ENCODE measurements at places on chromosomes 13 and 19. TPM values are rescaled to one million over a fixed set of nuclear protein-coding genes. Genes with fewer than 3 reads are reported as not detected.

DNA sequence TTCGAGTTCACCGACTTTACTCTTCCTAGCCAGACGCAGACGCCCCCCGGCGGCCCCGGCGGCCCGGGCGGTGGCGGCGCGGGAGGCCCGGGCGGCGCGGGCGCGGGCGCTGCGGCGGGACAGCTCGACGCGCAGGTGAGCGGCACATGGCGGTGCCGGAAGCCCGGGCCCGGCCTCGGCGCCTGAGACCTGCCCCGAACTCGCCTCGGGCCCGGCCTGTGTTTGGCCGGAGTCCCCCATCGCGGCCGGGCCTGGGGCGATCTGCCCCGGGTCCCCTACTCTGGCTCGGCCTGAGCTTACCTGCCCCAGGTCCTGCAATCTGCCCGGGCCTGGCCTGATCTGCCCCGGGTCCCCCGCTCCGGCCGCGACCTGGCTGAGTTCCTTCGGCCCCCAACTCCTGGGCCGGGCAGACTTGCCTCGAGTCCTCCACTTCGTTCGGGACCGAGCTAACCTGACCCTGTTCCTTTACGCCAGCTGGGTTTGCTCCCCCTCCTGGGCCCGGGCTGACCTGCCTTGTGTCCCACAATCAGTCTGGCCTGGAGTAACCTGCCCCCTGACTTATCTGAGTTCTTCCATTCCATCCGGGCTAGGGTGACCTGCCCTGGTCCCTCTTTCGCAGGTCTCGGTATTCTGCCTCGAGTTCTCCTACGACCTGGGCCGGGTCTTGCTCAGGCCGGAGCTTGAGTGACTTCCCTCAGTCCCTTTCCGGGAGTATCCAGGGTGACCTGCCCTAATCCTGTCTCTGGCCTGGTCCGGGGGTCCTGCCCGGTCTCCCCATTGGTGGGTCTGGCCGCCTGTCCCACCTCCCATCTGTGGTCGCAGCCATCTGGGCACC is 764 bp downstream of the UPF1 start:
- DNase-seq, result no peak

Gene LSM14A
- 199 TPM for polyA plus RNA-seq

DNA sequence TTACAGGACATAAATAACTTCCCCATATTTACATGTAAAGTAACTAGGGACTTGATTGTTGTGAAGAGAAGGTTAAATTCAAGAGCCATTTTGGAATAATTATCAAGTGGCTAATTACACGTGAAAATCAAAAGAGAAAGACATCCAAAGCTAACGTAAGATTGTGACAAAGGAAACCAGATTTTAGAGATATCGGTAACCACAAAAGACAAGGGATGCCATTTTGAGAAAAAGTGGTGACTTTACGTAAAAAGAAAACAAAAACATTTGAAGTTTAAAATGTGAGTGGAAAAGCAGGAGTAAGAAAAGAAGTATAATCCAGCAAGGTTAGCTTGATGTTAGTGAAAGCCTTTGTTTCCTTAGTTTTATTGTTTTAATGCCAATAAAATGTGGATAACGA is 10.9 kb upstream of the VWA8 start:
- no peak for DNase-seq

- DNase-seq, result no peak
These were observed 776.3 kb downstream of the EFNB2 start for GRCh38 chr13:105758918-105759860.

Gene DIS3
- polyA plus RNA-seq, result 35.4 TPM

Gene GGN
- 0.79 TPM for polyA plus RNA-seq

DNA sequence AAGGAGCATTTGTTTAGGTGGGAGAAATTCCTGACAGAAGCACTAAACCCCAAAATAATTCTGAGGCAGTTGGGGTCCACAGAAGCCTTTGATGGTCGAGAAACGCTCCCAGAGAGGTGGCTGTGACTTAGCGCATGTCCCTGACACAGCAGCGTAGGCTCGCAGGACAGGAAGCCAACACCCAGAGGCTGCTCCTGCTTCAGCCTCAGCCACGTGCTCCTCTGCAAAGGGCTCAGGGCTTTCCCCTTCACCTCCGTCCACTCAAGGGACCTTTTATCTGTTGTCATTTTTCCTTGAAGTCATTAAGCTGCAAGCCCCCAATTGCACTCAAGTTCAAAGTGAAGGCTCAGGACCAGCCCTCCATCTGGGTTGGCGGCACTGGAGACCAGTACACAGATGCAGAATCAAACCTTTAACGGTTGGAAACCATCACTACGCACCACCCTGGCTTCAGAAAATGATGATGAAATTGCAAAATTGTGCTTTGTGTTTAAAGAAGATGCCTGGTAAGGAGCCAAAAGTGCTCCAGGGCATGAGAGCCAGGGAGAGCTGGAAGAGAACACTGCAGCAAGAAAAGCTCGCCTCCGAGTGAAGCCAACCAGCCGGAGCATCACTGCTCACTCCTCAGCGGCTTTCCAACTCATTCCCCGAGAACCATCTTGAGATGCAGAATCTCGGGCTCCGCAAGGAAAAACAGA is 219.6 kb downstream of the RAP2A start:
- DNase-seq, result no peak

- DNase-seq, result no peak
These were observed 112.5 kb downstream of the SACS start for GRCh38 chr13:23320926-23321534.

DNA sequence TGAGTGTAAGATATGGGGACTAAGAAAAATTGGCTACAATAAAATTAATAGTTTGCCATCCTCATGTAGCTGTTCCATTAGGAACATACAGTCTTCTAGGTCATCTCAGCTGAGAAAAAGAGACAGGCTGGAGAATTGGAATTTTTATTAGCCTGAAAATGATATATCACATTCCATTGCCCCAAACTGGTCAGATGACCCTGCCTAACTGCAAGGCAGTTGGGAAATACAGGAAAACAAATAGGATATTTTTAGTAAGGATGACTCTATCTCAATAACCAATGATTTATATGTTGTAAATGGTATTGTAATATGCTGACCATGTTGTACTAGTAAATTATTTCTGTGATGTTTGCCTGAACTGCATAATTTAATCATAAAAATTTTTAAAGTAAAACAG is 673.8 kb downstream of the PCDH9 start:
- no peak for DNase-seq

Gene CBLC
- 7.8 TPM for polyA plus RNA-seq

Gene CYP2F1
- polyA plus RNA-seq, result not detected

GRCh38 chr13:42574435-42575311 is 721 bp downstream of the TNFSF11 start:
- no peak for DNase-seq

DNA sequence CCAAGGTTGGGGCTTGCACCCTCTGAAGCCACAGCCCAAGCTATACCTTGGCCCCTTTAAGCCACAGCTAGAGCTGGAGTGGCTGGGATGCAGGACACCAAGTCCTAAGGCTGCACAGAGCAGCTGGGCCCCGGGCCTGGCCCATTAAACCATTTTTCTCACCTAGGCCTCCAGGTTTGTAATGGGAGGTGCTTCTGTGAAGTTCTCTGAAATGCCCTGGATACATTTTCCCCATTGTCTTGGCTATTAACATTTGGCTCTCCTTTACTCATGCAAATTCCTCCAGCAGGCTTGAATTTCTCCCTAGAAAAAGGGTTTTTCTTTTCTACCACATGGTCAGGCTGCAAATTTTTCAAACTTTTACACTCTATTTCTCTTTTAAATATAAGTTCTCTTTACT is 93.8 kb upstream of the FGF14 start:
- no peak for DNase-seq

- DNase-seq, result no peak
These were observed 471 bp upstream of the INSR start for GRCh38 chr19:7294558-7295212.

GRCh38 chr19:45423589-45424190 is at the start of gene ERCC1:
TSS of gene ERCC1 (minus strand) at chr19:45423917. CDS start at chr19:45423374, 543 bp downstream.
- DNase-seq, result peak; percentile 92

Gene PEG3
- 95.4 TPM for polyA plus RNA-seq

Gene URAD
- not detected for polyA plus RNA-seq

Gene LRRC25
- 0.96 TPM for polyA plus RNA-seq

DNA sequence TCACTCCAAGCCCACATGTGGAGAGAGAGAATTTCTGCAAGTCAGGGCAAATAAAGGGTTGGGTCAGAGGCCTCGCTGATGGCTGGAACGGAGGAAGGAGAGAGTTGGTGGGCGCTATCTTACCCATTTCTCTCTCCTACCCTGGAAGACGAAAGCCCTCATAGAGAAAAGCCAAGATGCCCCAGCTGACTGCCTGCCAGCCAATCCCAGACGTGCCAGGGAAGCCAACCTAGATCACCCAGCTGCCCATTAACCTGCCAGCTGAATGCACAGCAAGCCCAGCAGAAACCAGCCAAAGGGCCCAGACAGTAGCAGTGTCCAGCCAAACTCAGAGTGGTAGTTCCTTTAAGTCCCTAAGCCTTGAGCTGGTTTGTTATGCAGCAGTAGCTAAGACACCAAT is 167.0 kb upstream of the ZNF507 start:
- DNase-seq, result no peak

Gene PSMD8
- polyA plus RNA-seq, result 163 TPM

DNA sequence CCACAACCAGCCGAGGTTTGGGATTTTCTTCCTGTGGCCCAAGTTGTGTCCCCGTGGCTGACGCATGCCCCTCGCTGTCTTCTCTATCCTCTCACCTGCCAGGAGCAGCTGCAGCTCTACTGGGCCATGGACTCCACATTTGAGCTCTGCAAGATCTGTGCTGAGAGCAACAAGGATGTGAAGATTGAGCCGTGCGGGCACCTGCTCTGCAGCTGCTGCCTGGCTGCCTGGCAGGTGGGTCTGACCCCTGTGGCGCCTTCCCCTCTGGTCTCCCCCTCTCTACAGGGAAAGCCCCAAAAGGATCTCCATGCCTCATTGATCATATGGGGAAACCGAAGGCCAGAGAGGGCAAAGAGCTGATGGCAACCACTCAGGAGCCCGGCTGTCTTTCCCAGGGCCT is 14.6 kb downstream of the CBLC start:
- DNase-seq, result no peak

- peak; percentile 50 for DNase-seq
These were observed 1.8 kb downstream of the MBNL2 start for GRCh38 chr13:97223711-97224541.

- no peak for DNase-seq
These were observed 319.5 kb downstream of the SHISA2 start for GRCh38 chr13:25732111-25732865.

- no peak for DNase-seq
These were observed 76.0 kb upstream of the TSC22D1 start for GRCh38 chr13:44652168-44652567.

Gene ACER1
- not detected for polyA plus RNA-seq

Gene KLK10
- polyA plus RNA-seq, result 0.48 TPM

Gene TRIM28
- 780 TPM for polyA plus RNA-seq

Gene EDNRB
- polyA plus RNA-seq, result 85.0 TPM

Gene CNFN
- 2.1 TPM for polyA plus RNA-seq

Gene NDUFA13
- 318 TPM for polyA plus RNA-seq

- no peak for DNase-seq
These were observed 12.3 kb upstream of the GNG8 start for GRCh38 chr19:46648060-46648960.

Gene ANO8
- polyA plus RNA-seq, result 8.3 TPM

- DNase-seq, result no peak
These were observed 48.2 kb downstream of the STK24 start for GRCh38 chr13:98528663-98529064.

DNA sequence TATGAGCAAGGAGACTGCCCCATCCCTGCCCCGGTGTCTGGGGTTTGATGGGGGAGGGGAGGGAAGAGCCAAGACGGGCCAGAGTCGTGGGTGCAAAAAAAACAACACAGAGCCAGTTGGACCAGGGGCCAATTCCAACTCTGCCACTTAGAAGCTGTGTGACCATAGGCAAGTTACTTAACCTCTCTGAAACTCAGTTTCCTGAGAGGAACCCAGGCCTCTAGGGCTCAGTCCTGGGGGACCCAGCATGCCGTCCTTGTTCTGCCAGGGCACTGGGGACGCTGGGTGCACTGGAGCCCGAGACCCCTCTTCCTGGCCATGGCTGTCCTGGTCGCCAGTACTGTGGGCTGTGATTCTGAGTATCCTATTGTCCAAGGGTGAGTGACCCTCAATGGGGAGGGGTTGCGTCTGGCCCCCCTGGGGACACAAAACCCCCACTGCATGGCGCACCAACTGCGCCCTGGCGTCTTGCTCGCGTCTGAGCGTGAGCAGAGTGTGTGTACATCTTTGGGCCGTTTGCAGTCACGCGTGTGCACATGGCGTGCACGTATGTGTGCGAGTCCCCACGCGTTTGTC is 24.6 kb downstream of the CLEC4M start:
- DNase-seq, result no peak

Gene POP4
- polyA plus RNA-seq, result 74.5 TPM

DNA sequence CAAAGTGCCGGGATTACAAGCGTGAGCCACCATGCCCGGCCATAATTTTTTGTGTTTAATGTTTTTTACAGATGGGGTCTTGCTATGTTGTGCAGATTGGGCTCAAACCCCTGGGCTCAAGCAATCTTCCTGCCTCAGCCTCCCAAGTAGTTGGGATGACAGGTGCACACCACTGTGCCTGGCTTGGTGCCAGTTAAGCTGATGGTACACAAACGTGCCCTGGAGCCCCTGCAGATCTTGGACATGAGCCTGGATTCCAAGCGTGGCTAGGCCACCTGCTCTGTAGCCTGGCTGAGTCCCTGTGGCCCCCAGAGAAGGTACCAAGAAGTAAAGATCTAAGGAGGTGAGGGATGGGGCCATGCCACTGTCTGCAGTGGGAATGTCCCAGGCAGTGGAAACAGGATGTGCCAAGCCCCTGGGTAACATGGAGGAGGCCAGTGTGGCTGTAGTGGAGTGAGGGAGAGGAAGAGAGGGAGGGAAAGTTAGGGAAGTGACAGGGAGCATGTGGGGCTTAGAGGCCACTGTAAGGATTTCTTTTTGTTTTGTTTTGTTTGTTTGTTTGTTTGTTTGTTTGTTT is 7.0 kb downstream of the PRODH2 start:
- DNase-seq, result no peak

Data from left renal cortex interstitium (tissue), 4 donors.